HT1080 (cell line): ENCODE measurements at places on chromosomes 2 and 18. TPM values are rescaled to one million over a fixed set of nuclear protein-coding genes. Genes with fewer than 3 reads are reported as not detected.
A peak's percentile ranks its signal among the peaks of the same experiment; 100 is the strongest.

- DNase-seq: no peak
These were observed 392.3 kb upstream of the TNP1 start for GRCh38 chr2:217252181-217252580.

- DNase-seq: peak; percentile 37
These were observed 52.6 kb upstream of the TMEM163 start for GRCh38 chr2:134771313-134771801.

GRCh38 chr2:213545964-213546475 is 261.8 kb downstream of the SPAG16 start:
- DNase-seq: no peak

GRCh38 chr2:235827585-235827992 is 333.7 kb downstream of the AGAP1 start:
- peak; percentile 85 for DNase-seq

- no peak for DNase-seq
These were observed 169.6 kb upstream of the SIX2 start for GRCh38 chr2:45178854-45179253.

GRCh38 chr2:64634345-64635267 is 19.1 kb downstream of the SERTAD2 start:
- DNase-seq: no peak

DNA sequence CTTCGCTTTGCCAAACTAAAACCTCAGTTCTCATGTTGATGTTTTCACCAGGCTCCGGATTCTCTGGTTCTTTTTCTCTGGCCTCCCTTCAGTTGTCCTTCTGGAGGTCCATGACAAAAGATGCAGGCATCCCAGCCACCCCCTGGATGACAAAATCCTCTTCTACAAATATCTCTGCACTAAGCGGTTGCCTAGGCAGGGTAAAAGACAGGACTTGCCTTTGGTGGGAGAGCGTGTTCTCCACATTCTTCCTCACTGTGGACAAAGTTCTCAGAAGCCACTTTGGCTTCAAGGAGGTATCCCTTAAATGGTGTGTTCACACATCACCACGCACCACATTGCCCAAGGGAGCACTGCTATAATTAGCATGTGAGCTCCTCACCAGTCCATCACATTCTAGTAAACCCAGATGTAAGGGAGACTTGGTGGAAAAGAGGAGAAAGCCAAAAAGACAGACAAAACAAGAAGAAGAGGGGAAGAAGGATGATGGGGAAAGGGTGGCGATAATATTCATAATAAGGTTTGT is 23.6 kb upstream of the MRPL33 start:
- no peak for DNase-seq

DNA sequence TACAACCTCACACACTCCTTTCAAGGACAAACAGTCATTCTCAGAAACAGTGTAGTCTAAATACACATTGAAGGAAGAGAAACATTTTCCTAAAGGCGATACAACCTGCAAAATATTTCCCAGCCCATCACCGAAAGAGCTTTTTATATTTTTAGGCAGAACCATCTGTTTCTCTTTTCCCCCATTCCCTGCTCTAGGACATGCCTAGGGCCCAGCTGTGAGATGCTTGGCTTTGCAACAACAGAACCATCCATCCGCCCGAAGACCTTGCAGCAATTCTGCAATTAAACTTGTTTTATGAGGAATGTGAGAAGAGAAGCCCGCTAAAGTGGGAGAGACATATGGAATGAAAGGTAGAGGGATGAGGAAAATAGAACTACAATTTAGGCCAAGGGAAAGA is 105.6 kb upstream of the RFX8 start:
- no peak for DNase-seq

- DNase-seq: no peak
These were observed 69.3 kb downstream of the ALPK2 start for GRCh38 chr18:58559427-58560186.

GRCh38 chr2:1769703-1770422 is 25.5 kb upstream of the PXDN start:
- DNase-seq: peak; percentile 43

GRCh38 chr18:48517048-48517447 is 21.8 kb upstream of the CTIF start:
- no peak for DNase-seq

- DNase-seq: no peak
These were observed 12.9 kb upstream of the DPP4 start for GRCh38 chr2:162086904-162087303.

DNA sequence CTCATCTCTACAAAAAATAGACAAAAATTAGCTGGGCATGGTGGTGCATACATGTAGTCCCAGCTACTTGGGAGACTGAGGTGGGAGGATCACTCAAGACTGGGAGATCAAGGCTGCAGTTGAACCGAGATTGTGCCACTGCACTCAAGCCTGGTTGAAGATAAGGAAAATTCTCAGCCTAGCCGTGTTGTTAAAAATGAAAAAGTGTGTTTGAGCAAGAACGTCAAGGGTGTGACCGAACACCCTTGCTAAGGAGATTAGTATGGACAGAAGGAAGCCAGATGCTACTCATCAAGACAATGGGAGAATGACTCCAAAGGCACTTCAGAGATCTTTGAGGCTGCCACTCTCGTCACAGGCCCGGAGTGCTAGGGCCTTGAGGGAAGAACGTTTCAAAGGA is 70.0 kb upstream of the NDUFV2 start:
- DNase-seq: no peak

GRCh38 chr2:105787376-105788318 is 42.9 kb downstream of the NCK2 start:
- DNase-seq: peak; percentile 63

DNA sequence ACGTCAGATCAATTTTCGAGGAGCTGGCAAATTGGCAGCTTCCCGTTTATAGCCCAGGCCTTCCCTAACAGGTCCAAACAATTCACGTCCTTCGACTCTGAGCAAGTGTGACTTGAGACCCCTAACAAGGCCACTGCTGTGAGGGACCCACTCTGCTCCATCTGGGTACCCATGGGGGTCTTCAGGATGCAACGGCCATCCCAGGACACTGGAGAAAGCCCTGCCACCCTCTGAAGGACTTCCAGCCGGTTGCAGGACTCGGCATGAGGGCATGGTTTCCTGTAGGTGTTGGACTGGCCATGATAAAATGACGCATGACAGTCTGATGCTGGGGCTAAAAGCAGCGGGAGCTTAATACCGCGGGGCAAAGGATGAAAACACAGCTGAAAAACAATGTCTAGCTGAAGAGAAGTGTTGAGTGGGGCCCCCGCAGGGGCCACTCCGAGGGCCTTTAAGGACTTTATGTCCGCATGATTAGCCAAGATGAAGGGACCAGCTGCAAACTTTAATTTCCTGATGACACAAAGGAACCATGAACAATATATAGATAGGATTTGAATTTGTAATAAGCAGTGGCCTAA is 113.3 kb upstream of the ZNF521 start:
- no peak for DNase-seq

DNA sequence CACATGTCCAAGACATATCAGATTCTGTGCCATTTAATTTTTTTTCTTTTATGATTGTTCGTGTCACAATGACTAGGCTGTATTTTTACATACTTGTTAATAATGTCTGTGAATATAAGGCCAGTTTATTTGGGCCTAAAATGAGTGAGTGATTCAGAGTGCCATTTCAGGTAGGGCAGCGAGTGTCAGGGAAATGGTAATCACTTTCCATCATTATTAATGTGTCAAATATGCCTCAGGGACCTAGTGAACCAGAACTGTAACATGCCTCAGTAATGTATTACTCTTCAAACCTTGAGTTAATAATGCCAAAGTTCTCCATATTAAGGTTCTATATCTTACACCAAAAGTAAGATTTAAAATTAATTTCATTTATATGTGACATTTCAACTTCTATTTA is 8.6 kb downstream of the FAM171B start:
- no peak for DNase-seq

GRCh38 chr18:392928-393573 is 107.5 kb downstream of the COLEC12 start:
- DNase-seq: no peak

- no peak for DNase-seq
These were observed 43.4 kb downstream of the KANSL3 start for GRCh38 chr2:96594691-96595152.

- DNase-seq: peak; percentile 85
These were observed 370.4 kb downstream of the SOCS6 start for GRCh38 chr18:70659036-70659925.

DNA sequence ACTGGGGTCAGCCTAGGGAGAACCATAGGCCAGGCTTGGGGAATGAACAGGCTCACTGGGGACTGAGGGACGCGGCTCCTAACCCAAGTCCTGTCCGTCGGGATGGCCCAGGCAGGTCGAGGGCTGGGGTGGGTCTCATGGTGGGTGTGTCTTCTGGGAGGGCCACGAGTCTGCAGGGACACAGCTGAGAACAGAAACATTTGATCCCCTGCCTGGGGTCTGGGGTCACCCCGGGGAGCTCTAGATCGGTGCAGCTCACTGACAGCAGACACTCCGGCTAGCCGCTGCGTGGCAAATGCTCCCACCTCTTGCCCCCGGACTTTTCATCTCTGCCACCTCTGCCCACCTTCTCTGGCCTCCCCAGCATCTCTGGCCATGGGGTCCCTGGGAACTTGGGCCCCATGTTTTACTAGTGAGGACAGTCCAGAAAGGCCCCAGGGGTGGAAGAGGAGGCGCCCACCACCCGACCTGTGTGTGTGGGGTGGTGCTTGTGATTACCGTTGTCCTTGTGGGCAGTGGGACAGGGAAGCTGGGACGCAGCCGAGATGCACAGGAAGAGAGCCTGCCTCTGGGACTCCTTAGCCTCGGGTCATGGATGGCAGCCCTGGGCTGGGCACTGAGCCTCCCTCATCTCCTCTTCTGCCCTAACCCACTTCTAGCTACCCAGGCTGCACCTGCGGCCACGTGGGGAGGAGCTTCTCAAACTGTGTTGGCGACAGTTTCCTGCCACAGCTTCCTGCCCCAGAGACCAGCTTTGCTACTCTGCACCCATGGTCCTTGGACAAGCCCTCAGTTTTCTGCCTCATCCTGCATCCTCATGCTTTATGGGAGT is 4.9 kb downstream of the ZAP70 start:
- DNase-seq: no peak

DNA sequence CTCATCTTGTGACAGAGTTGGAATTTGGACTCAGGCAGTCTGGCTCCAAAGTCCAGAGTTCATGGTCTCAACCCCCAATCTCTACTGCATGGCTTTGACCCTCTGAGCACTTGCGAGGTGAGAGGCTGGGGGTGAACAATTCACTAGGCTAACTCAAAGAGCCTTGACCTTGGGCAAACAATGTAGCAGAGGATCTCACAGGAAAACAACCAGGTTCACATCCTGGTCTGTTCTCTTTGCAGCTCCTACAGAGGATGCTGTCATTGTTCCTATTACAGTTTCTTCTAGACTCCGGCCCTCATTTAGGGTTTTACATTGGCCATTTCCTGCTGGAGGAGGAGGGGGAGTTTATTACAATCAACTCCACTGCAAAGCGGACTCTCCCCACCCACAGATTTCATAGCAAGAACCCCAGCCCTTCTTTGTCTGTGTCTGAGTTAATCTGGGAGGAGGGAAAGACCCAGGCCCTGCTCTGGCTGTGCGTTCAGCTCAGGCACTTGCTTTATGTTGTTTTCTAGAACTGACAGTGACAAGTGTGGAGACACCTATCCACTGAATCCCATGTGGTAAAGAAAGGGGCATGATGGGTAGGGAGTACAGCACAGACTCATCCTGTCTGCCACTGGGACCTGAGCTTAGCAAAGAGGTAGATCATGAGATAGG is 101.6 kb downstream of the LBH start:
- no peak for DNase-seq

GRCh38 chr2:42767899-42768705 is 4.2 kb upstream of the OXER1 start:
- DNase-seq: no peak

DNA sequence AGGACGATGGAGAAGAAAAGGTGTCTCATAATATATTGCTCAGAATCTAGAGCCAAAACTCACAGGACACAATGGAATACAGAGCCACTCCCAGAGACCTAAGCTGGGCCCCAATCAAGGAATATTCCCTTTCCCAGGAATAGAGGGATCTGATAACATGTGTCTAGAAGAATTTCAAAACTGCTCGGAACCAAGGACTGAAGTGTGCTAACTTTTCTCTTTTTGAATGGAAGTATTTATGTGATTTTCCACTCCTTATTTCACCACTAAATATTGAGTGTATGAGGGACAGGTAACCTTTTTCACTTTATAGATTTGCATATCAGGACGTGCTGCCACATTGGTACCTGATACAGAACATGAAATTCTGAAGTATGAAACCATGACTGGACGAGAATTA is 9.2 kb upstream of the C2orf69 start:
- no peak for DNase-seq

GRCh38 chr18:45169610-45170009 is 445.7 kb upstream of the SLC14A2 start:
- DNase-seq: peak; percentile 98

DNA sequence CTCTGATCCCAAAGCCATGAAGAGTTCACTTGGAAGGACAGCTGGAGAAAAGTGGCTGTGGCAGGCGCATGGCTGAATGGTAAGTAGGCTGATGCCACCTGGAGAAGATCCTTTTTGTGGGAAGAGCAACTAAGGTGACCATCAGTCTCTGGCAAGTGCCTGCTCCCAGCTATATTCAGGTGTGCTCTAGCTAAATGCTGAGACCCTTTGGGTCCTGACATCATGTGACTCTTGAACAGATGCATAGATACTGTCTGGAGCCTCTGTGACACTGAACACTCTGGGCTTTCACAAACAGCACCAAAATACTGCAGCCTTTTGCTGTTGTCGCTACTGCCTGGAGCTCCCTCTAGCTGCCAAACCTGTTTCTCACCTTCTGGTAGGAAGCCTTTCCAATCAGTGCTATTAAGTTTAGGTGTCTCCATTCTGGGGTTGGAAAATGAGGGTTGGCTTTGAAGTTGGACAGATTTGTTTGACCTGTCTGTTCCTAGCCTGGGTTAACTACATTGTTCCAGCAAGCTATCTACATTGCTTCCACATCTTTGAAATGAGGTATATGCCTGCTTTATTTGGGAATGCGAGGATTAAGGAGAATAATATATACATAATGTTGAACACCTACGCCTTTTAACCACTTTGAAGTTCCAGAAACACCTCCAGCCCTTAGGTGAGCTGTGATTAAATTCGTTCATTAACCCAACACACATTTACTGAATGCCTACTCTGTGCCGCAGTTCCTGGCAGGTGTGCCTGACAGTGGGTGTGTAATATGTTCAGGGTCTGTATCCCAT is 3.1 kb downstream of the EGR4 start:
- peak; percentile 20 for DNase-seq

DNA sequence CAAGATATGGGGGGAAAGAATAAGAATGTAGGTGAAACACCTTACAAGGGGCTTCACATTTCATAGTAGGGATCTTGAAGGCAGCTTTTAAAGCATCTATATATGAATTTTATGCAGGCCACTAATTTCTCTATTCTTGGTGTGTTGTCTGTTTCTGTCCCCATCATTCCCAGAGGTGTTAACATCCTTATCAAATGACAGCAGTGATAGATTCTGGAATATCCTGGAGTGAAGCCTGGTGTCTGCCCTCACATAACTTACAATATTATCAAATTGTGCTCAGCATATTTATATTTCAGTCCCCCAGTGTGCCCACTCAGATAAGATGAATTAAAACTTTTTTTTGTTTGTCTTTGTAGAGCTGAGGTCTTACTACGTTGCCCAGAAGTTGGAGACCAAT is 486.2 kb downstream of the EPHA4 start:
- DNase-seq: no peak

The HS1BP3 gene
- 18.4 and 21.9 TPM in 2 replicates for total RNA-seq

The QPCT gene
- total RNA-seq: 0.26 TPM in 1 of 2 replicates, not detected in the other

The FN1 gene
- 228 and 266 TPM in 2 replicates for total RNA-seq

The ANO7 gene
- total RNA-seq: 0.53 and 2.4 TPM in 2 replicates

The ABCB11 gene
- under 0.01 TPM in 1 of 2 replicates, not detected in the other for total RNA-seq

The RTN4 gene
- total RNA-seq: 204 and 295 TPM in 2 replicates

The SDC1 gene
- total RNA-seq: 277 and 306 TPM in 2 replicates

The TEKT4 gene
- total RNA-seq: not detected in 2 replicates

The MGAT4A gene
- total RNA-seq: 5.0 and 5.6 TPM in 2 replicates

The POTEF gene
- 5.3 and 7.7 TPM in 2 replicates for total RNA-seq

The LYG1 gene
- total RNA-seq: 0.17 TPM in 1 of 2 replicates, not detected in the other

The MERTK gene
- total RNA-seq: 2.4 and 3.2 TPM in 2 replicates
